ENCODE measurements at places on chromosomes 12 and 14.

GRCh38 chr12:19200261-19200660 lies 70.7 kb downstream of the PLEKHA5 start:
- peak; percentile 47 for DNase-seq

GRCh38 chr14:30550335-30550734 lies 8.6 kb upstream of the G2E3 start:
- DNase-seq = no peak

DNA sequence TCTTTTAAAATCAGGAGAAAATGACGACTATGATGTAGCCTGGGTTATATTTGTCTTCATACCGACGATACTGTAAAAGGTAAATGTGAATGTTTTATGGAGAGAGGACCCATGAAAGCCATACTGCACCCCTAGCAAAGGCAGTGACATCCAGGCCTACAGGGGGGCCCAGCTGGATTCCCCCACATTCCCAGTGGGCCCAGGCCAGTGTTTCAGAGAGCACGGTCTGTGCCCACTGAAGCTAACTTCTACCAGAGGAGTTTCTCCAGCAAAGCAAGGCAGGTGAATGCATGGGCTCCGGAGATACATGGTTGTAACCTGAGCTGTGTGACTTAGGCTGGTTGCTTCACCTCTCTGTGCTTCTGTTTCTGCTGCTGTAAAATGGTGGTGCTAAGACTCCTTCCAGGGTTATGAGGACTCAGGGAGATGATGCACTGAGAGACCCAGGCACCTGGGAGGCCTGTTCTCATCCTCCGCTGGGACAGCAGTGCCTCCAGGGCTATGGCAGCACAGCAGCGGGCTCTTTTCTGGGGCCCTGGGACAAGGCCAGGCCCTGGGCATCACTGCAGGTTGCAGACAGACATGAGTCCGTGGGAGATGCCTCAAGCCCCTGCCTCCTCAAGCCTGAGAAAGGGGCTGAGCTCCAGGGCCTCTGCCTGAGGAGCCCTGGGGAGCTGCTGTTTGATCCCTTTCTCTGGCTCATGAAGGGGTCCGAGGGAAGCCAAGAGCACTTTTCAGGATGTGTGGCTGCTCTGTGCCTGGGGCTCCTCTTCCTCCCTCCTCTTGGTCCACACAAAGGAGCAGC lies 73.7 kb downstream of the SERPINA3 start:
- DNase-seq = no peak

GRCh38 chr12:12249216-12250050 lies 17.4 kb downstream of the LRP6 start:
- no peak for DNase-seq

- DNase-seq = no peak
These were observed 43.5 kb downstream of the MIPOL1 start for GRCh38 chr14:37241198-37241597.

- DNase-seq = no peak
These were observed 251.1 kb upstream of the RMST start for GRCh38 chr12:97211416-97211930.

DNA sequence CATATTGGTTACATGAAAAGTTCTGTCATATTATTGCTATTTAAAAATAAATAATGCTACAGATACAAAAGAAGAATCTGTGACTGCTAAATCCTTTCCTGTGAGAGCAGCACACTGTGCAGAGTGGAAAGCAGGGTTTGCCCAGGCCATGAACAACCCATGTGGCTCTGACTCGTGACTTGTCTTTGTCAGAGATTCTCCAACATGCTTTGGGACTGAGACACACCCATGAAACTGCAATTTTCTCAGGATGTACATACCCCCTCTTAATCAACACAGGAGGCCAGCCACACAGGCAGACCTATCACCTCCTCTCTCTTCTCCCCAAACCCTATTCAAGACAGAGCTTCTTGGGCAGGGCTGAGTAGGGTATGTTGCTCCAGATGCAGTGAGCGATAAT lies 96.8 kb upstream of the NTF3 start:
- DNase-seq = no peak

DNA sequence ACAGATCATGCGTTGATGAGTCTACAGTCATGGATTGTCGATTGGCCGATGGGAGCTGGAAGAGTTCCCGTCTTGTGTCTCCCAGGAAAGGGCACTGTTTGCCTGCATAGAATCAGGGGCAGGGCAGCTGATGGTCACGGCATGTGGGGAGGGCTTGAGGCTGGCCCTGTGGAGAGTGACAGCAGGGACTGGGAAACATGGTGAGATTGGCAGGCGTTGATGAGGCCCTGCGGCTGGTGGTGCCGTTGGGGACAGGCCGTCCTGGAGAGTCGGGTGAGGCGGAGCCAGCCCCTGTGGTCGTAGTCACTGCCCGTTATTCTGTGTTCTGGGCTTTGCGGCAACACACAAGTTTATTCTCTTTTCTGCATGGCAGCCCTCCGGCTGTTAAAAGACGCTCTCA lies 52.9 kb downstream of the TECPR2 start:
- no peak for DNase-seq

DNA sequence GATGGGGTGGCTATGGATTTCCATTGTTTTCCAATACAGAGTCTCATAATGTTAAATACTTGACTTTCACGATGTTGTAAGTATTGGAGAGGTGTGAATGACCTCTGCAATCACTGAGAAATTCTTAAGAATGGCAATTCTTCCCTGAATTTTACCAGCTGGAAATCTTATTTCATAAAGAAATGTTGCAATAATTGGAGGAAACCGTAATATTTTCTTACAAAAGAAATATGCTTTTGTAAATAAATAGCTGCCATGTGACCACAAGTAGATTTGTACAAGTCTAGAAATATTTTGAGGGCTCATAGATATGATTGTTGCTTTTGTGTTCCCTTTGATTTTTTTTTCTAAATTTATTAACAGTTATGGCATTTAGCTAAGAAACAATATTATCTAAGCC lies 308.7 kb upstream of the ATP2B1 start:
- DNase-seq = no peak

- DNase-seq = no peak
These were observed 1.3 kb downstream of the CD4 start for GRCh38 chr12:6790496-6791150.

- DNase-seq = peak; percentile 14
These were observed 84.2 kb upstream of the TMEM263 start for GRCh38 chr12:106871477-106871876.

- DNase-seq = no peak
These were observed 156.0 kb downstream of the TMTC3 start for GRCh38 chr12:88298014-88298682.

GRCh38 chr12:14393751-14394150 lies 28.3 kb downstream of the ATF7IP start:
- DNase-seq = no peak

GRCh38 chr14:76719666-76720065 lies 41.6 kb upstream of the VASH1 start:
- DNase-seq = no peak

GRCh38 chr14:52961060-52961639 lies 10.3 kb upstream of the FERMT2 start:
- peak; percentile 42 for DNase-seq

DNA sequence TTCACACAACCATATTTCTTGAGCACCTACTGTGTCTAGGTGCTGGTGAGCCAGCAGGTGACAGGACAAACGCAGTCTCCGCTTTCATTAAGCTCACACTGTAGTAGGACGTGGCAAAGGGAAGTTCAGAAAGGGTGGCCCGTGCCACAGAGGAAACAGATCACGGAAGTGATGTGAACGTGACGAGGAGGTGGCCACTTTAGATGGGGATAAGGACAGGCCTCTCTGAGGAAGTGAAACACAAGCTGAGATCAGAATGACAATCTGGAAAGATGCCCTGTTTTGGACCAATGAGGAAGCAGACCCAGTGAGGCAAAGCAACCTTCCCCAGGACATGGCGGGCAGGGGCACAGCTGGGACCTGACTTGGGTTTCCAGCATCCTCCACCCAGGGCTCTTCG lies 127.4 kb upstream of the PRMT8 start:
- no peak for DNase-seq

GRCh38 chr12:58648176-58648575 lies 272.1 kb downstream of the LRIG3 start:
- DNase-seq = no peak

- no peak for DNase-seq
These were observed 264.2 kb upstream of the AMIGO2 start for GRCh38 chr12:47343684-47344567.

Measured in RCC 7860 (cell line).